ENCODE measurements at places on chromosomes 12 and 14. TPM values are rescaled to one million over a fixed set of nuclear protein-coding genes. Genes with fewer than 3 reads are reported as not detected.

The RNASE7 gene
- 58.3 TPM for total RNA-seq

GRCh38 chr14:102955636-102956408, 33.4 kb downstream of the AMN start:
- DNase-seq, result no peak

GRCh38 chr12:109870648-109871047, 9.7 kb downstream of the GLTP start:
- no peak for DNase-seq

DNA sequence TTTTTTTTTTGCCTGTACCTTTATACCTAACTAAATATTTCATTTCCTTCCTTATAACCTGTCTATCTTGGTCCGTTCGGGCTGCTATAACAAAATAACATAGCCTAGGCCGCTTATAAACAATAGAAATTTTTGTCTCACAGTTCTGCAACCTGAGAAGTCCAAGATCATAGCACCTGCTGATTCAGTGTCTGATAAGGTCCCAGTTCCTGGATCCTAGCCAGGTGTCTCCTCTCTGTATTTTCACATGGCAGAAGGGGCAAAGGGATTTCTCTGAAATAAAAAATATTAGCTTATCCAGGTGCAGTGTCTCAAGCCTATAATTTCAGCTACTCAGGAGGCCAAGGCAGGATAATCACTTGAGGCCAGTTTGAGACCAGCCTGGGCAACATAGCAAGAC, 1046.6 kb upstream of the USP15 start:
- no peak for DNase-seq

- no peak for DNase-seq
These were observed 88.9 kb downstream of the RIMBP2 start for GRCh38 chr12:130627175-130627574.

GRCh38 chr12:110340706-110341105, 59.7 kb downstream of the ATP2A2 start:
- no peak for DNase-seq

The NPFF gene
- total RNA-seq, result not detected
